ENCODE measurements at places on chromosomes 7 and 10.
A peak's percentile ranks its signal among the peaks of the same experiment; 100 is the strongest.

GRCh38 chr7:13949445-13949844, 40.0 kb downstream of the ETV1 start:
- no peak for DNase-seq

DNA sequence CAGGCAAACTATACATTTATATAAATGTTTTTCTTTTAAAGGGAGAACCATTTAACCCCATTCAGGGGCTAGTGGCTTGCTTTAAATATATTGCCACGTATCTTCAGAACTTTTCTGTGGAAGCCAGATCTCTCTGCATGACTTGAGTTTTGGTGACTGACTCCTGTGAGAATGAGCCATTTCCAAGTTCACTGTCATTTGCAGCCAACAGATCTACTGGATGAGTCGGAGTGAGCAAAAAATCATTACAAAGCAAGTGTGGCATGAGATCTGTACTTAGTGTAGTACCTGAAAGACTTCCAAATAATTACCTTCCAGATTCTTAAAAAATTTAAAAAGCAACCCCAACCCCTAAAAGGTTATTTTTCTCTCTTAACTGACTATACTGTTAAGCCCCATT, 45.6 kb downstream of the PDSS1 start:
- no peak for DNase-seq

- DNase-seq: no peak
Measured at GRCh38 chr7:117001283-117001682, 48.0 kb downstream of the ST7 start.

GRCh38 chr10:43050011-43050410, 26.9 kb upstream of the RET start:
- DNase-seq: no peak

DNA sequence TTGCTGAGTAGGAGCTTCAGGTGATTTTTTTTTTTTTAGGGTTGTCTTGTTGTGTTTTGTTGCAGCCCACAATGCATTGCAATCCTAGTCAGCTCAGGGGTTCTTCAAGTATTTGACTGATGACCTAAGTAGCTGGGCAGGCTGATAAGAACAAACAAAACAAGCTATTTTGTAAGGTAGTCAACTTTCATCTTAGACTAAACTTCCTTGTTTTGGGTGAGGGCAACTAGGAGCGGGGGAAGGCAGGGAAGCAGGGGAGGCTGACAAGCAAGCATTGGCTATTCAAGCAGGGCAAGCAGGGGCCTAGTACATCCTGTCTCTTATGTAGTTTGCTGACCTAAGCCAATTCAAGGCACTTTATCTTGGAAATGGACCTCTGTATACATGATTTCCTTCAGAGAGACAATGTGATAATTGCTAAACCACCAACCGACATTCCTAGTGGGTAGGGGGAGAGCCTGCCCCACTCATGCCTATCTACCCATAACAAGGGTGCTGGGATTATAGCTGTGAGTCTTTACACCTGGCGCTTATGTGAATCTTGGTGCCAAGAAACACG, 163.3 kb upstream of the PRKCQ start:
- no peak for DNase-seq

GRCh38 chr10:62049624-62050345, 148.3 kb downstream of the ARID5B start:
- DNase-seq: no peak

- DNase-seq: no peak
Measured at GRCh38 chr7:138257459-138258196, 181.4 kb downstream of the AKR1D1 start.

DNA sequence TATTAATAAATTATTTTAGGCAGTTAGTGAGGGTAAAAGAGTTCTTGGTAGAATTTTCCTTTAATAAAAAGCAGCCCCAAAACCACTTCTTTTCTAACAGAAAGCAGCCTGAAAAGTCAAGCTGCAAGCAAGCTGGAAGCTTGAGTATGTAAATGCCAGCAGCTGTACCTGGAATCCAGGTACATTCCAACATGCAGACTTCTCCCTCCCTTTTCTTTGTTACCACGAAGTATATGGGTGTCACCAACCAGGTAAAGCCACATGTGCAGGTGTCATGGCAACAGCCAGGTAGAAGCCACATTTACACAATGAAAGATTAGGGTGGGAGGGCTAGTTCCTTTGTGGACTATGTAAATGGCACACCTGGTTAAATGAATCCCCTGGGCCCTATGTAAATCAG, 114.6 kb downstream of the EPC1 start:
- DNase-seq: no peak

GRCh38 chr10:93991596-93992284, 2.0 kb upstream of the PLCE1 start:
- peak; percentile 86 for DNase-seq

GRCh38 chr7:116588641-116589594, 64.1 kb downstream of the CAV1 start:
- DNase-seq: peak; percentile 76

DNA sequence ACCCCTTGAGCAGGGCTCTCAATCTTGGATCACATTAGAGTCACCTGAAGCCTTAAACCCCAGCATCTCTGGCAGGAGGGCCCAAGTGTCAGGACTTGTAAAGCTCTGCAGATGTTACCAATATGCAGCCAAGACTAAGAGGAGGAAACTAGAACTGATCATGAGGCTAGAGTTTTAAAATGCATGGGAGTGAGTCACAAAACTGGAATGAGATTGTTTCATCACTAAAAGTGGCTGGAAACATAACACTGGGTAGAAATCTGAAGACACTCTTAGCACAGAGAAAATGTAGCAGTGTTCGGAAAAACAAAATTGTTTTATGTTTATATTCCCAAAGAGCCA, 63.3 kb upstream of the GHITM start:
- peak; percentile 77 for DNase-seq

DNA sequence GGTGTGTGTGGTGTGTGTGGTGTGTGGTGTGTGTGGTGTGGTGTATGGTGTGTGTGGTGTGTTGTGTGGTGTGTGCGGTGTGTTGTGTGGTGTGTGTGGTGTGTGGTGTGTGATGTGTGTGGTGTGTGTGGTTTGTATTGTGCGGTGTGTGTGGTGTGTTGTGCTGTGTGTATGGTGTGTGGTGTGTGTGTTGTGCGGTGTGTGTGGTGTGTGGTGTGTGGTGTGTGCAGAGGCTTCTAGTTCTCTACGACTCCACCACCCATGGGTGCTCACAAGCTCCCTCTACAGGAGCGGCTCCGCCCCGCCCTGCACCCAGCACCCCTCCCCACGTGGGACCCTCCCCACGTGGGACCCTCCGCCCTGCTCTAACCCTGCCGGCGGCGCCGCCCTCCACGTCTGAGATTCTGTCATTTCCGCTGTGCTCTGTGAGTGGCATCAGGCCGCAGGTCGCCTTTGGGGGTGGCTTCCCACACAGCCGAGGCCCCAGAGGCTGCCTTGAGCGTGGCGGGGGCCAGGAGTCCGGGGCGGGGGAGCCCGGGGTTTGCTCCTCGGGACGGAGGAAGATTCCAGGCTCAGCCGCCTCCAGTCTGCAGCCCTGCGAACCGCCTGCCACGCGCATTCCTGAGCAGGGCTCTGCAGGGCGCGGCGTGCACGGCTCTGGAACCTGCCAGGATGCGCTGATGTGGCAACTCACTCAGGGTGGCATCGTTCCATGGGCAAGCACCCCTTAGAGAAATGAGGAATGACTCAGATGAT, 37.0 kb upstream of the DNAJB6 start:
- DNase-seq: peak; percentile 21

DNA sequence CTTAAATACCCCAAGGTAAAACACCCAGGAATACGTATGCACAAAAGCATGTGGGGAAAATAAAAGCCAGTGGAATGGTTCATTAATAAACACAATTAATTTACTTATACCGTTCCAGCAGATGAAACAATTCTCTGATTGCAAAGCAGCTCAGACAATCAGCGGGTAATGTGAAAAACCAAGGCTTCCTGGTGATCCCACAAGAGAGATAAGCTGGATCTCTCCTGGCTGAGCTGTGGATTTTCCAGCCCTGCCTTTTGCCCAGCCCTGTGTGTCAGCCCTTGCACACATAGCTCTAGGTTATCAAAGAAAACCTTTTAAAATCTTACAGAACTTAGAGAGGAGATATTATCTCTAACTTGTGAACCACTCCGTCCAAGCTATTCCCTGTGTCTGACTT, 1010.7 kb upstream of the AUTS2 start:
- DNase-seq: no peak

DNA sequence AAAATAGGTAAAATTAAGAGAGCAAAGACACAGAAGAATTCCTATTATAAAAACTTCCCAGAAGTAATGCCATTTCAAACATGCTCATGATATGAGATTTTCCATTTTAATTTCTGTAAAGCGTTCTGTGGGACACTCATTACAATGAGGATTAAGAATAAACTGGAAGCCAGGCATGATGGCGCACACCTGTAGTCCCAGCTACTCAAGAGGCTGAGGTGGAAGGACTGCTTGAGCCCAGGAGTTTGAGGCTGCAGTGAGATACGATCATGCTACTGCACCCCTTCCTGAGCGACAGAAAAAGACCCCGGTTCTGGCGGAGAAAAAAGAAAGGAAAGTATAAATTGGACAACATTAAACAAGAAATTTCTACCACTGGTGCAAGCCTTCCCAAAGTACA, 1.5 kb downstream of the DNA2 start:
- DNase-seq: no peak

DNA sequence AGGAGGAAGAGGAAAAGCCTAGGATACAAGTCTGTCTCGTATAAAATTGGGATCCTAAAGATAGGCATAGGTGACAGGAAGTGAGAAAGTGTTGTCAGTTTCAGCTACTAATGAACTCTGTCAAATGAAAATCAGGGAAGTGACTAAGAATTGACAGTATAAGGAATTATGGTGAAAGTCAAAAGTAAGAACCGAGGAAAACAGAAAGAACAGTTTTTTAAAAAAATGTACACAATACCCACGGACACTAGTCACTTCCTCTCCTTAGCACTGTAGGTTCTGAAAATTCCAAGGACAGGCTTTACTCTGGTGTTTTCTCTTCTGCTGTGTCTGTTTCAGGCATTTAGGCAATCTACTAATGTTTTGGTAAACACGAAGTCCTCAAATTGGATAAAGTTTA, 42.3 kb downstream of the ATAD1 start:
- peak; percentile 65 for DNase-seq

DNA sequence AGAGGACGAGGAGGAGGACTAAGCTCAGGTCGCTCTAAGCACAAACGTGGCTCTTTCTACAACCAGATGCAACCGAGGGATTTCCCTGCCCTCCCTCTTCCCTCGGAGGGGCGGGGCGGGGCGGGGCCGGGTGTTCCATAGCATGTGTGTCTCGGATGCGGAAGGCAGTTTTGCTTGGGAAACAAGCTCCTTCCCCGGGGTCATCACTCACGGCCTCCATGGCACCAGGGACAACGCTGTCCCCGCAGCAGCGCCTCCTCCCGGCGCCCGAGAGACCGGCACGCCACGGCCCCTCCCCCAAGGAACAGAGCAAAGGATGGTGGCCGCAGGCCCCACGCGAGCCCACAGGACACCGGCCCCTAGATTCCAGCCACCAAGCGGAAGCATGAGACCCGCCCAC, 110.5 kb downstream of the PAXIP1 start:
- no peak for DNase-seq

DNA sequence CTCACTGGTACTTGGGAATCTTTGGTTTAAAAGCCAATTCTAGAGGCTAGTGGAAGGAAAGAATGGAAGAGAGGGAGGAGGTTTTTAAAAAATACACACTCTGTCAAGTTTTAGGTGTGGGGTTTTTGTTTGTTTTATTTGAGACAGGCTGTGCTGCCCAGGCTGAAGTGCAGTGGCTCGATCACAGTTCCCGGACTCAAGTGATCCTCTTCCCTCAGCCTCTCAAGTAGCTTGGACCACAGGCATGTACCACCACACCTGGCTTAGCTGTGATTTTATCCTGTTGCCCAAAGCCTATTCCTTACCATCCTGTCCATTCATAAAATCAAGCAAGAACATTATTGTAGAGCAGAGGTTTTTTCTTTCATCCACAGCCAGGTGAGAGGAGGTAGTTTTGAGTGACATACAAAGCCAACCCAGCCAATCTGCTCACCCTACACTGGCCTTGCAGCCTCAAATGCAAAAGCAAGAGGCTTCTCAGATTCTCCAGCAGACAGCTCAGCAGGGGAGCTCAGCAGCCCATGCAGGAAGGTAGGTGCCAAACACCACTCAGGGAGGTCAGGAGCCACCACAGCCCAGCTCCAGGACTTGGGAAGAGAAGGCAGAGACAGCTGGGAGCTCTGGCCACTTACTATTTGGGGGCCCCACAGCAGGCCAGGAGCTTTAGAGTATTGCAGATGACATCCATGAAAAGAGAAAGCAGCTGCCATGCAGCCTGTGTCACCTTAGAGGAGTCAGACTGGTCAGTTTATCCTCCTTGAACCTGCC, 65.8 kb downstream of the TMEM209 start:
- DNase-seq: no peak

DNA sequence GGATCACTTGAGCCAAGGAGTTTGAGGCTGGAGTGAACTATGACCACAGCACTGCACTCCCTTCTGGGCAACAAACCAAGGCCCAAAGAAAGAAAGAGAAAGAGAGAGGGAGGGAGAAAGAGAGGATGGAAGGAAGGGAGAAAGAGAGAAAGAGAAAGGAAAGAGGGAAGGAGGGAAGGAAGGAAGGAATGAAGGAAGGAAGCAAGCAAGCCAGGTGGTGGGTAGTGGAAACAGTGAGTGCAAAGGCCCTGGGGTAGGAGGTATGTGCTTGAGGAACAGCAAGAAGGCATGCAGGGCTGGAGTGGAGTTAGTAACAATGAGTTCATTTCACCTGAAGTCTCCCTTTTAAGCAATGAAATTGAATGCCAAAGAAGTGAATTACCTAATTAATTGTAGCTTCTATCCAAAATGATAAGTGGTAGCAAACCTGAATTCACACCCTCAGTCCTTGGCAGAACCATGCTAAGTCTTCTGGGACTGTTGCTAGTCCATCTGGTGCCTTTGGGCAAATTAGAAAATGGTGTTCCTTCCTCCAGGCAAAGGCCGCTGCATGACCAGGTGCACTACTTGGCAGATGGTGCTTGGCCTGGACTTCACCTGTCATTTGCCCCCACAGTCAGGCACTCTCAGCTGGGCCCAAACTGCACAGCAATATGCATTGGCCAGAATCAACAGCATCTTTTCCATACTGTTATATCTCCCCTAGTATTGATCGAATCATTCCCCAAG, 67.4 kb upstream of the MPP7 start:
- no peak for DNase-seq

DNA sequence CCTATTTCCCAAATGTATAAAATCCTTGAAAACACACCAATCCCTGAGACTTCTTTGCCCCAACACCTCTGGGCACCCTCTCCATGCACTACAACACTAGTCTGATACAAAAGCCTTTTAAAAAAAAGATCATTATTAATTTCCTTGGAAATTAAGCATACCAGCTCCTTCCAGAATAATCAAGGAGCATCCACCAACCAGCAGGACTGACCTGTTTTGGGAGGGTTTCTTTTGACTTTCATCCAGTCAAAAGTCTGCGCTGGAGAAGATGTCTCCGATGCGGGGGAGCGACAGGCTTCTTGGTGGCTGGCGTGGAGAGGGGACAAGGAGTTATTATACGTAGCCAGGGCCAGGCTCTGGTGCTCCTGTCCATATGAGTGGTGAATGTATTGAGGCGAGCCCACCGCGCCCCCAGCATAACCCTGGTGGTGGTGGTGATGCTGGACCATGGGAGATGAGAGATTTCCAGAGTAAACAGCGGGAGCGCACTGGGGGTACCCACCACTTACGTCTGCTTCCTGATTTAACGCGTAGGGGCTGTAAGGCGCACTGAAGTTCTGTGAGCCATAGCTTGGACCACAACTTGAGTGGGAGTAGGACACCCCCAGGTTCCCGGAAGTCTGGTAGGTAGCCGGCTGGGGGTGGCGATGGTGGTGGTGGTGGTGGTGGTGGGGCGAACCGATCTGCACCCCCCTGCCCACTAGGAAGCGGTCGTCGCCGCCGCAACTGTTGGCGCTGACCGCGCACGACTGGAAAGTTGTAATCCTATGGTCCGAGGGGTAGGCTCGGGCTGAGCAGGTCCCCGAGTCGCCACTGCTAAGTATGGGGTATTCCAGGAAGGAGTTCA, 527 bp downstream of the HOXA1 start:
- DNase-seq: no peak

All from EH (cell line).